K562 (cell line): ENCODE measurements at places on chromosomes 1 and 21.

- no peak for DNase-seq
Measured at GRCh38 chr1:176416777-176417176, 46.2 kb upstream of the PAPPA2 start.

GRCh38 chr21:35239811-35240219 lies 190.7 kb upstream of the RUNX1 start:
- no peak for DNase-seq

DNA sequence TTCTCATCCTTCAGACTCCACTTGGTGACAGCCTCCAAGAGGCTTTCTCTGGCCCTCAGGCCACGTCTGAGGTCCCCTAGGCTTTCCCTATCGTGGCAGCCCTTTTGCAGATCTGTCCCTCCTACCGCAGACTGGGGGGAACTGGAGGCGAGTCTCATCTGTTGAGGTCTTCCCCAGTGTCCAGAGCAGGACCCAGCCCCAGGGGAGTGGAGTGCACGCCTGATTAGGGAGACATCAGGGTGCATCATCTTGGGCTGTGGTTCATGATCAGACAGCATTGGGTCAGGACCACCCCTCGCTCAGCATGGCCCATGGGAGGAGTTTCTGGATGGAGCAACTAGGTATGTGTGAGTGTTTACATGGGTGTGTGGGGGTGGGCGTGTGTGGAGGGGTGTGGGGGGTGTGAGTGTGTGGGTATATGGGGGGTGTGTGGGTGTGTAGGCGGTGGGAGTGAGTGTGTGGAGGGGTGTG lies 8.5 kb upstream of the MATN1 start:
- peak; percentile 80 for DNase-seq

DNA sequence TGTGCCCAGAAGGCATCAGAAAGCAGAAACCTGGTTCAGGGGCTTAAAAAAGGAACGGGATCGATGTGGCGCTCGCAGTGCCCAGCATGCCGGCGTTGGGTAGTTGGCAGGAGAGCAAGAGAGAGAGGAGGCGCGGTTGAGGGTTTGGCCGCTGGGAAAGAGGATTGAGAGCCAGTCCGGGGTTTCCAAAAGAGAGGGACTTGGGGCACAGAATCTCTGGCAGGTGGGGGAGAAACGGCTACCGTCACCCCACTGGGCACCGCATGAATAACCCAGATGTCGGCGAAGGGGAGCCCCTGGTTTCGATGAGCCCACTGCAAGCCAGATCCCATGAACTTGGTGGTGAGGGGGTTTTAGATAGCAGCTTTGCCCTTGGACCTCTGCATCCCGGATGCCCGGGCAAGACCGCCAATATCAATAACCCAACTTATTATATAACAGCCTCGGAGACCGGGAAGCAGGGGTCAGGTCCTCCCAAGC lies 60.4 kb upstream of the ACOT11 start:
- DNase-seq, result no peak

- no peak for DNase-seq
Measured at GRCh38 chr1:19981170-19981506, 1.7 kb upstream of the PLA2G2A start.

- peak; percentile 42 for DNase-seq
Measured at GRCh38 chr1:93080179-93080823, 1.2 kb downstream of the MTF2 start.

DNA sequence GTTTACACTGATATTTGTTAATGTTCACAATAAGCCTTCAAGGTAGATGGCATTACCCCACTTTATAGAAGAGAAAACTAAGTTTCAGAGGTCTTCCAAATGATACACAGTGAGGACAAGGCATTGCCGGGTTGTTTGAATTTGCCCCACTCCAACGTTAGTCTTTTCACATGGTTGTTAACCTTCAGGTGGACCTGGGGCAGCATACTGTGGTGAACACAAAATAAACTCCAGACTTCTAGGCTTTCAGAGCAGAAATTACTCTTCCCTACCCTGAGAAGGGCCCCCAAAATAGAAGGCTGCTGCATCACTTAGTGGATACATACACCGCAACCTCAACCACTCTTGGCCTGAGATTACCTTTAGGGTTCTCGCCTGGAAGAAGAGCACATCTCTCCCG lies 3.4 kb upstream of the KHDRBS1 start:
- no peak for DNase-seq

DNA sequence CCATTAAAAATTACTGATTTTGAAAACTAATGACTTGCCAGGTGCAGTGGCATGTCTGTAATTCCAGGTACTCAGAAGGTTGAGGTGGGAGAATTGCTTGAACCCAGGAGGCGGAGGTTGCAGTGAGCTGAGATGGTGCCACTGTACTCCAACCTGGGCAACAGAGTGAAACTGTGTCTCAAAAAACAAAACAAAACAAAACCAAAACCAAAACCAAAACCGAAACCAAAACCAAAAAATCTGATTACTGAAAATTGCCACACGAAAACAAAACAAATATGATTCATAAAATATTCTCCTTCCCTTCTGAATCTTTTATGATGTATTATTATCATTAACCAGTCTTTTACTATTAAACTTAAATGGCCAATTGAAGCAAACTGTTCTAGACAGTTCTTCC lies 74.1 kb downstream of the SERINC2 start:
- no peak for DNase-seq

DNA sequence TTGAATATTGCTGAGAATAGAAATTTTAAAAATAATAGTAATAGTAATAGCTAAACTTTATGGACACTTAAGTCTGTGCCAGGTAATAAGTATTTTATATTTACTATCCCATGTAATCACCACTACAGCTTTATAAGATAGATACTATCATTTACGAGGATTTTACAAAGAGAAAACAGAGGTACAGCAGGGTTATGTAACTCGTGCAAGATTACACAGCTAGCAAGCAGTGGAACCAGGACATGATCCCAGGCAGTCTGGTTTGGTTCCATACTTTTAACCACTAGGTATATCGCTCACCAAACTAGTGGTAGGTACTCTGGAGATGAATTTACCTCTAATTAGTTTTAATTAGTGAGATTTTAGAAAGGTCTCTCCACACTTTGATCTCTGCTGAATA lies 42.5 kb downstream of the SPAG17 start:
- no peak for DNase-seq

DNA sequence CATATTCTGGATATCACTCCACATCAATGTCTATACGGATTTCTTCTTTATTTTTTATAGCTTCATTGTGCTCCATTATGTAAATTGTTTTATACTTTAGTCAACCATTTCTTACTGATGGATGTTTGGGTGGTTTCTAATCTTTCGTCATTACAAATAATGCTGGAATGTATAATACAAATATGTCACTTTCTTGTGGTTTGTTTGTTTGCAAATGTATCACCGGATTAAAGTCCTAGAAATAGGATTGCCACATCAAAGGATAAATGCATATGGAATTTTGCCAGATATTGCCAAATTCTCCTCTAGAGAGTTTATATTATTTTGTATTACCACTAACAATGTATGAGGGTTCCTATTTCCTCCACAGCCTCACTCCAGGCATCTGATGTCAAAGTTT lies 48.7 kb upstream of the PRDM2 start:
- DNase-seq, result no peak

DNA sequence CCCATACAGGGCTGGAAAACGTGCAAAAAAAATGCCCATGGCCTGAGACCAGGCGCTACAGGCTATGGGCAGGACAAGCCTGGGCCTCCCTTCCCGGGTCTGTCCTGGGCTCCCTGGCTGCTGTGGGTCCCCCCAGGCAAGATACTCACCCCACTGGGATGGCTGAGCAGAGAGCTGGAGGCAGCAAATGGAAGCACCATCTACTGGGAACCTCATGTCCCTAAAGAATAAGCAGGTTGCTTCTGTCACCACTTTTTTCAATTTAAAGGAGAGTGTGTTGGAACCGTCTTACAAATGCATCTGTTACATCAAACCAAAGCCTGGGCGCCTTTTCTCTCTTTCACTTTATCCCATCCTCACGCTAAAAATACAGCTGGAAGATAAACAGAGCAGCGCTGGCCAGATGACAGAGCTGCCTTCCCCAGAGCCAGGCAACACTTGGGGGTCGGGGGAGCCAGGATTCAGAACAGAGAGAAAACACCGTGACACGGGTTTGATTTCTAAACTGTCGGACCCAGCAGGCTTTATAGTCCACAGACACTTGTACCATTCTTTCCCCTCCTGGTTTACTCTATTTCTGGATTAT lies 262.1 kb upstream of the VAMP3 start:
- no peak for DNase-seq

DNA sequence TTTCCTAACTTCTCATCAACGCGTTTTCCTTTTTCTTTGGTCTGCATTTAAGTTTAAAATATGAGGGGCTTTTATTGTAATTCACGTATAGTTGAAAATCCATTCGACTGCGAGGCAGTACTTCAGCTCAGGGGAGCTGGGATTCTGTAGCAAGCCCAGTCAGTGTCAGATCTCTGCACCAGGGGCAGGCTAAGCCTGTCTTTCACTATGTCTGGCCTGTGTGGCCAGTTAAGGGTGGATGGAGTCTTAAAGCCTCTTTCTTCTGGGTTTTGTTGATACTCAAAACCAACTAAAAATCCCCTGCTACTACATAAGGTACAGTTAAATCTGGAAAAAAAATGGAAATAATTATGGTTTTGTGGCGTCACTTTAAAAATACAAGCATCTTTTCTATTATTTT lies 124.7 kb downstream of the TYW3 start:
- DNase-seq, result no peak

- no peak for DNase-seq
Measured at GRCh38 chr1:162025541-162025940, 1.9 kb upstream of the OLFML2B start.

GRCh38 chr1:40312238-40313205 lies 4.6 kb downstream of the COL9A2 start:
- no peak for DNase-seq

DNA sequence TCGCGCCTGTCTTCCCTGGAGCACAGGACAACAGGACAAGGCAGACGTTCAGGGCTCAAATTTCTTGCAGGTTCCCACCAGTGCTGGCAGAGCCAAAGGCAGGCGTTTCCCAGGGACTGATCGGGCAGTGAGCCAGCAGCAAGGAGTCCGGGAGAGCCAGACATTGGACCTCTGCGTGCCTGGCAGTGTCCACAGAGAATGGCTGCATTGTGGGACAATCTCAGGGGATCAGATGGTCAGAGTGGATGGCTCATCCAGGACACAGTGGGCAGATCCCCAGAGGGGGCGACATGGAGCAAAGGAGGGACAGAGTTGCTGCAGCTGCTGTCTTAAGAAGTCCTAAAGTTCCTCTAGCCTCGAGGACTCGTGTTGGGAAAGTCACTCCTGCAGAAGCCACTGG lies 4.6 kb downstream of the TMEM63A start:
- DNase-seq, result peak; percentile 63

GRCh38 chr21:44051462-44051941 lies 39.4 kb downstream of the TRAPPC10 start:
- no peak for DNase-seq
